Testis (tissue), 5 donors: ENCODE measurements at places on chromosomes 1 and 21. TPM values are rescaled to one million over a fixed set of nuclear protein-coding genes. Genes with fewer than 3 reads are reported as not detected.

Gene CNKSR1
- 2.7 TPM for polyA plus RNA-seq

DNA sequence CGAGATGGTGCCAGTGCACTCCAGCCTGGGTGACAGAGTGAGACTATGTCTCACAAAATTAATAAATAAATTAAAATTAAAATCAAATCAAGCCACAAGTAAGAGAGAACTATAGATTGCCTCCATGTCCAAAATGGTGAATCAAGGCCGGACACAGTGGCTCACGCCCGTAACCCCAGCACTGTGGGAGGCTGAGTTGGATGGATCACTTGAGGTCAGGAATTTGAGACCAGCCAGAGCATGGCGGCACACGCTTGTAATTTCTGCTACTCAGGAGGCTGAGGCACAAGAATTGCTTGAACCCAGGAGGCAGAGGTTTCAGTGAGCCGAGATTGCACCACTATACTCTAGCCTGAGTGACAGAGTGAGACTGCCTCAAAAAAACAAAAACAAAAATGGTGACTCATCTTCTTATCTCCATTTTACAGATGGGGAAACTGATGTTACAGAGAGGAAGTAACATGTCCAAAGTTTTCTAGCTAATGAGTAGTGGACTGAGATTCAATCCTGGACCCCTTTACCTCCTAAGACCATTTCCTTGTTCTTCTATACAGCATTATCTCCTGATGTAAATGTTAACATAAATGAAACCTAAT lies 99.0 kb upstream of the HNRNPU start:
- DNase-seq: no peak

DNA sequence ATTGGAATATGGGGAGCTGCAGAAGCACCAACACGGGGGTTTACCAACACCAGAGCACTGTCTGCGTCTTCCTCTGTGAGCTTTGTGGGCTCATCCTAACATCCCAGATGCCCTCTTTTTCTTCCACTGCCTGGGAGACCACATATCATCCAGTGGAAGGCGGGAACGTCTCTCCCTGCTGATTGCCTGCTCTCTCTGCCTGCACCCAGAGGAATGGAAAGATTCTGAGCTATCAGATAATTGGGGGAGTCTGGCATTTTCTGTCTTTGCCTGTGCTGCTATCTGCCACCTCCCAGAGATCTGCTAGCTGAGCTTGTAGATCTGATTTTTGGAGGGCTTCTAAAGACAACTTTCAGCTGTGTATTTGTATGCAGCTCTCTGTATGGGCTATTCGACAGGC lies 166.2 kb upstream of the PLXNA2 start:
- no peak for DNase-seq

DNA sequence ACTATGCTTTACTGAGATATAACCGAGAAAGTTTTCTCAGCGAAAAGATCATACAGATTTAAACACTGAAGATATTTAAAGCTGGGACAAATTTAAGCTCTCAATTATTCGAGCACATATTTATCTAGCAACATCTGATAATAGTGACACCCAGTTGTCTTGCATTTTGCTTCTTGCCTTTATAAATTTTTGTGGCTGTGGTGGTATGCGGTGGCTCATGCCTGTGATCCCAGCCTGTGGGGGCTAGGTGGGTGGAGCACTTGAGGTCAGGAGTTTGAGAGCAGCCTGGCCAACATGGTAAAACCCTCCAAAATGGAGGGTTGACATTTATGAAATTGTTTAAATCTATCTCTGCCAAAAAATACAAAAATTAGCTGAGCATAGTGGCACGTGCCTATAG lies 312.2 kb downstream of the SPATA17 start:
- no peak for DNase-seq
